ENCODE measurements at places on chromosomes 5 and 9. TPM values are rescaled to one million over a fixed set of nuclear protein-coding genes. Genes with fewer than 3 reads are reported as not detected.

The TAF11L8 gene
- not detected for total RNA-seq

The ANXA1 gene
- 4,910 TPM for total RNA-seq

The PTGES gene
- total RNA-seq = 9.1 TPM

The FNIP1 gene
- 11.7 TPM for total RNA-seq

The NUTM2G gene
- not detected for total RNA-seq

The ZDHHC21 gene
- 14.5 TPM for total RNA-seq

The IL13 gene
- not detected for total RNA-seq

The DAPK1 gene
- 5.4 TPM for total RNA-seq

DNA sequence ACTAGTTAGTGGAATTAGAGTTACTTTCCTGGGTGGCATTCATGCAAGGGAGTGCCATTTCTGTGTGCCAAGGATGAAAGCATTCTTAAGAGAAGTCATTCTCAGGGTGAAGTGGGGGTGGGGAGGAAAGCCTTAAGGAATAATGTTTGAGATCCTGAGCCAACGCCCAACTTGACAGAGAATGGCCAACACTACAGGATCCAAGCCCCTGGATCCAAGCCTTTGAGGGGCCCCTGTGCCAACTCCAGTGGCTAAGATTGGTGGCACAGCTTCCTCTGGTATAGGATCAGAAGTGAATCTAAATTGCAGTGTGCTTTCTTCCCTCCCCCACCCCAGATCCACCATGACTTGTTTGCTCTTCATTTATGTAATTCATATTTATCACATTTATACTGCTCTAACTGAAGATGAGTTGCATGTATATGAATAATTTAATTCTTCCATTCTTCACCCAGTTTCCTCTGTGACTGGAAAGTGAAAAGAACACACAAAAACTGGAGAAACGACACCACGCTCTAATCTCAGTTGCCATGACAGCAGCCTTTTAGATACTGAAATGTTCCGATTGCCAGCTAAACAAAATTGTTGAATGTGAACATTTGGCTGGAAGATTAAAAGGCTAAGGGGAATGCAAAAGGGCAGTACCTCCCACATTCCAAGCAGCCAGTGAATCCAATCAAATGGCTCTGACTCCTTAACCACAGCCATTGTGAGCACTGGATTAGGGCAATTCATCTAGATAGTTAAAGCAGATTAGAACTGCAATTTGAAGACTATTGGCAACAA is 4.5 kb downstream of the ZNF608 start:
- peak; percentile 57 for ATAC-seq

GRCh38 chr9:132319421-132320110 is 35.2 kb downstream of the SETX start:
- ATAC-seq = no peak

- no peak for ATAC-seq
Measured at GRCh38 chr9:37198039-37198729, 77.8 kb downstream of the ZCCHC7 start.

GRCh38 chr5:83085106-83085505 is 7.8 kb downstream of the XRCC4 start:
- no peak for ATAC-seq

DNA sequence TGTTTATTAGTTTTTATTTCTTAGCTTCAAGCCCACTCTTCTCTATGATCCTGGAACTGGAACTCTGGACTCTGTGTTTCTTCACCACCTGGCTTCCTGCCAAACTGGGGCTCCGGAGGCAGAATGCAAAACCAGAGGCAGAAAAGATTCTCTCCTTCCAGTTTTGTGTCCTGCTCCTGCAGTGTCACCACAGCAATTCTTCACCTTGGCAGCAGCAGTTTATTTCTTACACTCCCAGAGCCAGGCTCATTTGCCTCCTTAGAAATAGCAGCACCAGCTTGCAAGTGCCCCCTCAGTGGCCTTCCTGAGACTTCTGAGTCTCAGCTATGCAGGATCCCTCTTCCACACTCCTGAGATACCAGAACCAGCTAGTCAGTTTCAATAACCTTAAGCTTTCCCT is 26.7 kb upstream of the CAMK4 start:
- no peak for ATAC-seq

GRCh38 chr5:112646139-112646936 is 91.3 kb upstream of the APC start:
- no peak for ATAC-seq

- no peak for ATAC-seq
Measured at GRCh38 chr5:112914584-112914983, 7.4 kb downstream of the REEP5 start.

DNA sequence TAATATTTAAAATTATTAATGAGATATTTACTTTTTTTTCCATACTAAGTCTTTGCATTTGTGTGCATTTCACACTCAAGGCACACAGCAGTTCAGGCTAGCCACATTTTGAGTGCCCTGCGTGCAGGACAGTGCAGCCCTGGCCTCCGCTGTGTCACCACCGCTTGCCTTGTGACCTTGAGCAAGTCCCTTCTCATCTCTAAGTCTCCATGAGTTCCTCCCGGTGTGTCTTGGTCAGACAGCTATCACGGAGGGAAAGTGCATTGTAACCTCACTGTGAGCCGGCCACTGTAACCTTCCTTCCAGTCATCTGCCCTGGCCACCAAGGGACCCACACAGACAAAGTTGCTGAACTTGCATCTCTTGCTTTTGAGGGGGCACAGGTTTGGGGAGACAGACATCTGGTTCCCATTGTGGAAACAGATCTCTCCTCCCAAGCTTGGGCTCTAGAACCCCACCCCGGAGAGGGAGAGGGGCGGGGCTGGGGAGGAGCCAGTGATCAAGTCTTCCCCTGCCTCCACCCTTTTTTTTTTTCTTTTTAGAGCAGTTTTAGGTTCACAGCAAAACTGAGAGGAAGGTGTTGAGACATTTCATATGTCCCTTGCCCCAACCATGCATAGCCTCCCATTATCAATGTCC is 96.8 kb downstream of the C9orf50 start:
- ATAC-seq = no peak

GRCh38 chr5:14440223-14440581 is 141.4 kb upstream of the OTULINL start:
- no peak for ATAC-seq

- ATAC-seq = no peak
Measured at GRCh38 chr9:87500491-87501270, 3.0 kb downstream of the DAPK1 start.

DNA sequence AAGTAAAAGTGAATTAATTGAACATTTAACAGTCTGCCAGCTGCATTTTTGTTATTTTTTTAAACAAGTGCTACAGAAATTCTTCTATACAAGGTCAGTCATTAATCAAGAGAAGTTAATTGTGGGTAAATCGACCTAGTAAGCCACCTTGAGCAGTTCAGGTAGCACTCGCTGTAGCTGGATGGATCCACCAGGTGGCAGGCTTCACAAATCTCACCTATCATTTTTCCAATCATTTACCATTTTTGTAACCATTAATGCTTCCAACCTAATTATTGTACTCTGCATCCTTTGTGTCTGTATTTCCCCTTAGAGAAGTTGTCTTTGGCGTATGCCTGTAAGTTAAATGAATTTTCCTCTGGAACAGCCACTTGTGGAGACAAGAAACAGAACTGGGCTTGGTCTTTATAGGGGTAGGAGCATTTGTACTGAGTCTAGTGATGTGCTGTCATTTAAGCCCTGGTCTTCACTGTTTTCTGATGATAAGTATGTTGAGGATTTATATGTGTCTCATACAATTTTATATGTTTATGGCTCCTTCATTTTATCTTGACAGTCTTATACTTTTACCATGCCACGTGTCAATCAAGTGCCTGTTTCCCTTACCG is 39.5 kb downstream of the CD180 start:
- ATAC-seq = peak; percentile 27

GRCh38 chr9:131752231-131752884 is 12.5 kb upstream of the RAPGEF1 start:
- ATAC-seq = no peak

DNA sequence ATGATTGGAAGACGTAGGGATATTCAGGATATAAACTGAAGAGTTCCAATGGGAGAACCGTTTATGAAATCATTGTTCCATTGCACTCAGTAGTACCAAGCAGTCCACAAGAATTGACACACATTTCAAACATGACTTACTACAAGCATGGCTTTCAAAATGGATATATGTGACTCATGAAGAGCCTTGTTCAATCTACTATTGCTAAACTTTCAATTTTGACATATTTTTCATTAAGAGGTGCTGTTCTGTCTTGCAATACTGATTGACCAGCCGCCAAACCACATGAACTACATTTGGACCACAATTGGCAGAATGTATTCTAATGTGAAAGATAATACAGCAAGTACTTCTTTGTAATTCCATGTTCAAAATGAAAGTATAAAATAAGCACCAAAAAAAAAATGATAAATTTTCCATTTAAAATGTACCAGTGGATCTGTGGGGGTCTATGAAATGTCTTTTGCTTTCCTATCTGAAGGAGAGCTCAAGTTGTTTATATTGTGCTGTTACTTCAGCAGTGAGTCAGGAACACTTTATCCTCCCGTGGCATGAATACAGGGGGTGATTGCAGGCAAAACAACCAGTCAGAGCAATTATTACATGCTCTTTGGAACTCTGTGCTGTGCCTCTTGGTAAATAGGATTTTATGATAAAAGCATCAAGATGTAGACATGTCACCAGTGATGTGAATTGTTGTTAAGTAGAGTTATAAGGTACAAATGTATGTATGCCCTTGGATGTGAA is 366.0 kb downstream of the ARRDC3 start:
- peak; percentile 56 for ATAC-seq

GRCh38 chr9:13556656-13557055 is 277.2 kb upstream of the MPDZ start:
- ATAC-seq = no peak

DNA sequence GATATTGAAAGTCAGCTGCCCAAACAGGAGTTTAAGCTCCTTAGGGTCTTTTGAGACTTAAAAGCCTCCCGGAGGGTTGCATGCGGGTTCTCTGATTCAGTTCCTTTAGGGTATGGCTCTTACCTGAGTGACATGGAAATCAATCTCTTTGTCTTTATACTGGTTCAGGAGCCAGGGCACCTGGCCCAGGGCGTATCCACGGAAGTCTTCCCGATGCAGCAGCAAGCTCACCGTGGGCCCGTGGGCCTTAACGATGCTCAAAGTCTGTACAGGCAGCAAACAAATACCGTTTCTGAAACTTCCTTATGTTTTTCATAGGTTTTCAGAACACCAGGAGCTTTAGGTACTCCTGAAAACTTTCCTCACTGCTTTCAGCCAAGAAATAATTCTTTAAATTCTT is 13.2 kb downstream of the MROH2B start:
- no peak for ATAC-seq

GRCh38 chr5:135246923-135247795 is 151.9 kb downstream of the MACROH2A1 start:
- ATAC-seq = peak; percentile 63

DNA sequence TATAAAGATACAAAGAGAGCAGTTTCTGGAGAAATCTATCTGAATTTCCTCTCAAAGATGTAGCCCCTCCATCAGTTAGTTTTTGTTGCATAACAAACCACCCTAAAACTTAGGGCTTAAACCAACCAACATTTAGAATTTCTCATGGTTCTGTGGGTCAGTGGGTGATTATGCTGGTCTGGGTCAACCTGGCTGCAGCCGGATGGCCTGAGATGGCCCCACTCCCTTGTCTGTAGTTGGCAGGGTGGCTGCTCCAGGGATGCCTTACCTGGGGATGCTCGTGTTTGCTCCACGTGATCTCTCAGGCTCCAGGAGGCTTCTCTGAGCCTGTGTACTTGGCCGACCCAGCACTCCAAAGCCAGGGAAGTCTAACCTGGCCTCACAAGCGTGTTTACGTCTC is 139.3 kb downstream of the MVB12B start:
- ATAC-seq = no peak

GRCh38 chr5:107563959-107564544 is 106.7 kb downstream of the EFNA5 start:
- no peak for ATAC-seq

GRCh38 chr5:136296846-136297245 is 68.5 kb downstream of the TRPC7 start:
- no peak for ATAC-seq

- ATAC-seq = no peak
Measured at GRCh38 chr5:15762668-15763067, 262.7 kb downstream of the FBXL7 start.

- no peak for ATAC-seq
Measured at GRCh38 chr5:111901296-111901695, 144.3 kb upstream of the NREP start.

GRCh38 chr5:68057191-68057590 is 158.4 kb upstream of the PIK3R1 start:
- ATAC-seq = no peak

- no peak for ATAC-seq
Measured at GRCh38 chr5:171840711-171841522, 55.3 kb downstream of the SMIM23 start.

DNA sequence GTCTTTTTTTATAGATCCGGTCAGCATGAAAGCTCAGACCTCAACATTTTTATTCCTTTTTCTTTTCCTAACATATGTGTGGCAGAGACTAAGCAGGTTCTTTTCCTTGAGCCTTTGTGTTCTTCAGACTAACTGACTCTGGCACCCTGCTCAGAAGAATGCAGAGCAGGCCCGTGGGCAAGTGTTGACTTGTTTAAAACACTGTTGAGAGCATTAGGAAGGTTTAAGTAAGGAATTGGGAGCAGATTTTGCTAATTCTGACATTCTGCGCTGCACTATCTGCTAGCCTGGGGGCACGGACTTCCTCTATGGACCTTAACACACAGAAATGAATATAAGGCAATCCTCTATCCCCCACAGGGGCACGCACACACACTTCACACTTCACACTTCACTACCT is 182.5 kb upstream of the PIK3R1 start:
- peak; percentile 67 for ATAC-seq

GRCh38 chr5:98962587-98962986 is 33.8 kb upstream of the CHD1 start:
- no peak for ATAC-seq

GRCh38 chr9:28805197-28805596 is 1231.9 kb upstream of the C9orf72 start:
- ATAC-seq = no peak

DNA sequence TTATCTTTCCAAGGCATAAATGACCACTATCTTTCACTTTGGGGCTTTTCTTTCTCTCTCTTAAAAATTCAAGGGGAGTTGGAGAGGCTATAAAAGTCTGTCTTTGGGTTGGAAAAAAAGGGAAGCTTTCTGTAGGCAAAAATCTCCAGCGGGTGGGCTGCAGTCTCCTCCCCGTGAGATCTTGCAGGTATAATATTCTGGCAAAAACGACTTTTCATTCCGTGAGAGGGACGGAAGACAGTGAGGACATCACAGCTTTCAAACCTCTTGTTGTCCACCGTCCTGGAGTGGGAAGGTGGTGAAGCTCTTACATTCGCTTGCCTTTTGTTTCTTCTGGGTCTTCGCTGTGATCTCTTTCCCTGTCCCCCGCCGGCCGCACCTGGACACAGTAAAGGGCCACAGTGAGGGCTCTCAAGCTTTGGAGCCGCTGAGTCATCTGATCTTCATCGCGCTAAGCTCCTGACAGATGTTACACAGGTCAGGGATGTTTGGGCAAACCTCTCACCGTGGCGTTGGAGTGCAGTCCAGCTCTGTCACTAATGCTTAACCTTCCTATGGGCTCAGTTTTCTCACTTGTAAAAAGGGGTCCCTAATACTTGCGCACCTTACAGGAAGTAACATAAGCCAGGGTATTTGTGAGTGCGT is 61.9 kb upstream of the MEGF10 start:
- ATAC-seq = peak; percentile 52

- ATAC-seq = no peak
Measured at GRCh38 chr9:99623780-99624364, 197.8 kb upstream of the NR4A3 start.

Measured in esophagus mucosa (tissue), 1 donor.